Stimulated activated CD8-positive, alpha-beta memory T cell treated with anti-CD3 and anti-CD28 coated beads, Interleukin-12 subunit alpha, Interleukin-12 subunit beta, amount 100 ng/mL, for 4 hours (primary cell): ENCODE measurements at places on chromosomes 5 and 9.

DNA sequence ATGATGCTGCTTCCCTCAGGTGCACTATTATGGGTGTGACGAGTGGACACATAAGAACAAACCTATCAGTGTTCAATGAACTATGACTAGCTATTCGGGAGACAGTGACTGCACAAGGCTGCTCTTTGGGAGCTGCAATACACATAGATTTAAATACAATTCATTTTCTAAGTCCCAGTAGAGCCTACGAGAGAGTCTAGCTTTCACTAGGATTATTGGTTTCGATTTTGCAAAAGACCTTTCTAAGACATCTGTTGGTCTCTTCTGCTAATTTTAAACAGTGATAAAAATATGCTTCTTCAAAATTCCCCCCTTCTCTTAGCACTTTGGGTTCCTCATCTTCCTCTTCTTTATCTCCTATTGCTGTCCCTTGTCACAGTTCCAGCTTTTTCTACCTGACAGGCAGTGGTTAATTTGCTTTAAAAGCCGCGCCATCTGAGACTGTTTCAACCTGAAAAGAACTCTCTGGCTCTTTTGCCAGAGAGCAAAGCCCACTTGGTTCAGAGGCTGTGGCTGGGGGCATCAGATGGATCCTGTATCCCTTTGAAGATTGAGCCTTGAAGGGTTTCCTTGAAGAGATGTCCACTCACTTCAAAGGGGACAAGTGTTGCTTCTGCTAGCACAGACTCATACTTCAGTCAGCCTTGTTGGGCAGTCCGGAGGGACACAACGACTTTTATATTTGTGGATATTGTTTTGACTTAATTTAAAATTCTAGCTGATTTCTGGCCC lies 241.5 kb downstream of the MAN2A1 start:
- DNase-seq: no peak

- DNase-seq: no peak
These were observed 21.4 kb upstream of the HAVCR1 start for GRCh38 chr5:157080286-157080685.

GRCh38 chr5:72082048-72082447 lies 25.2 kb upstream of the MAP1B start:
- DNase-seq: no peak

- DNase-seq: no peak
These were observed 142.8 kb downstream of the GADD45G start for GRCh38 chr9:89747596-89747995.

DNA sequence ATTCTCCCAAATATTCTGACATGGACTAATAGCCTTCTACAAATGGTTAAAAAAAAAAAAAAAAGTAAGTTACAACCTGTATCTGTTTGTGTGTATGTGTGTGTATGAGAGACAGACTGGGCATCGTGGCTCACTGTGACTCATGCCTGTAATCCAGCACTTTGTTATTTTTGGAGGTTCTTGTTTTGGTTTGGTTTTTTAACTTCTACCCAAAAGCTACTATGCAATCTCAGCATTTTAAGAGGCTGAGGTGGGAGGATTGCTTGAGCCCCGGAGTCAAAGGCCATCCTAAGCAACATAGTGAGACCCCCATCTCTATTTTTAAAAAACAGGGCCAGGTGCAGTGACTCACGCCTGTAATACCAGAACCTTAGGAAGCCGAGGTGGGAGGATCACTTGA lies 17.6 kb upstream of the HAVCR1 start:
- DNase-seq: no peak

GRCh38 chr5:168007286-168007685 lies 284.2 kb upstream of the WWC1 start:
- DNase-seq: no peak

DNA sequence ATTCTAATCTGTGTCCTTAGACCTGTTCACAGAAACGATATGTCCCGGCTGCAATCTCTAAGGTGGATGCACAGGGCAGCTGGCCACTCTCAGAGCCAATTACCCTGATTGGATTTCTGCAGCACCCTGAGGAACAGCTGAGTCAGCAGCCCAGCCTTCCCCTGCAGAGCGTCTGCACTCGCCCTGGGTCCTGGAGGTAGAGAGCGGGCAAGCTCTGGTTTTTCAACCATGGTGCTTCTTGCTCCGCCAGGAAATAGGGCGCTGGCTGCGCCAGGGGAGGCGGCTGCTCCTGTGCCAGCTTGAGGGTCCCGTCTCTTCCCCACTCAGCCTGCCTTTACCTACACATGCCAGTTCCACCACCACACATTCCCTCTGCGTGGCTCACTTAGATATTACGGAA lies 19.2 kb downstream of the NDUFS6 start:
- no peak for DNase-seq

DNA sequence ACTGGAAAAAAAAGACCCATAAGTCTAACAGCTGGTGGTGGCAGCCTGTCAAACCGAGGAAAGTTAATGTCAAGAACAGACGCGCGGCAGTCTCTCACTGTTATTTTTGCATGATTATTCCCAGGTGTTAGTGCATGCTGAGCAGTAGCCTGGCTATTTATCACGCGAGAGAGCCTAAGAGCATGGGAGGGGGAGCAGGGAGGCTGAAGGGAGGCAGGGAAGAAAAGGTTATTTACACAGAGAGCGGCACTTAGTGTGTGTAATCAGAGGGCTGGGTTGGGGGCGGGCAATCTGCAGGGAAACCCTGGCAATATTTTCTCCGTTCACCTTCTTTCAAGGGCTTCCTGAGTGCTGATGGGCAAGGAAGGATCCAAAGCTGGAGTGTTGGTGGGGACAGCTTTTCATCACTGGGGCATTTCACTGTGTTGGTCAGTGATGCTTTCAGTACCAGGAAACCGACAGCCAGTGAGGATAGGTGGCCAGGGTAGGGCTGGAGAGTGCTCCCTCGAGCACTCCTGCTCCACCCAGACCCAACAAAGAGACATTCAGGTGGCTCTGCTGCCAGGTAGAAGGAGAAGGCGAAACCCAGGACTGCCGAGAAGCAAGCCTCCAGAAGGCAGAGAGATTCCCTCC lies 39.6 kb downstream of the ZNF608 start:
- no peak for DNase-seq

DNA sequence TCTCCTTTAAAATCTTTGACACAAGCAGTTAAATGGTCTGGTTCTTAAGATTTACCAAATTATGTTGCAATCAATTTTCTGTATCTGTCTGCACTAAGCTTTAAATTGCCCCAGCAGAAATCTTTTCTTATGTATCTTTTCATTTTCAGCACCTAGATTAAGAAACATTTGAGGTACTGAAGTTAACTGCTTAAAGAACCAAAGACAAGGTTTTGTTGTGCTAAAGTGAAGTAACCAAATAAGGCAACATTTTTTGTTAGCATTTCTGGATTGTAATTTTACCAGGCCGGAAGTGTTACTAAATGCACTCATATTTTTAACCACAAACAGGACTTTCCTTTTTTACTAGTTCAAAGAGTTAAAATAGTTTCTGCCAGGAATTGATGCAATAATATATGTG lies 24.1 kb upstream of the MTAP start:
- no peak for DNase-seq

DNA sequence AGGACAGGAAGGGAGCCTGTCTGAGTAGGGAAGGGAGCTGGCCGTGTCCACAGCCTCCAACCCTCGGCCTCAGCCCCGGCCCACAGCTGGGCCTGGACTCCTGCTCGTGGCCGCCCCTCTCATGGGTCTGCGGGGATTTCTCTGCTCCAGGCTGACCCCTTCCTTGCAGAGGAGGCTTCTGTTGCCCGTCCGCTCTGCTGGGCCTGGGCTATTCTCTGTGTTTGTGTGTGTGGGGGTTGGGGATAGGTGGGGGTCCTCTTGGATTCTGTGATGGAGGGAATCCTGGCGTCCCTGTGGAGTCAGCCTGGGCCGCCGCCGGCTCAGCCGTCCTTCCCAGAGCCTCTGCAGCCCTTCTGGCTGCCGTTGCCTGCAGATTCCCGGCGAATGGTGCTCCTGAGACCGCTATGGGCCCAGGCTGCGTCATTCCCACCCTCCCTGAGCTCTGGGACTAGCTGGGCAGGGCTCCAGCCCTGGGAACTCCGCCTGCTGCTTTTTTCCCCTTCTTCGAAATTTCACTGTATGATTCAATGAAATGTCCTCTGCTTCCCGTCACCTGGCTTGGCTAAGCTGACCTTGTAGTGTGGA lies 64.2 kb downstream of the FGF18 start:
- DNase-seq: no peak

DNA sequence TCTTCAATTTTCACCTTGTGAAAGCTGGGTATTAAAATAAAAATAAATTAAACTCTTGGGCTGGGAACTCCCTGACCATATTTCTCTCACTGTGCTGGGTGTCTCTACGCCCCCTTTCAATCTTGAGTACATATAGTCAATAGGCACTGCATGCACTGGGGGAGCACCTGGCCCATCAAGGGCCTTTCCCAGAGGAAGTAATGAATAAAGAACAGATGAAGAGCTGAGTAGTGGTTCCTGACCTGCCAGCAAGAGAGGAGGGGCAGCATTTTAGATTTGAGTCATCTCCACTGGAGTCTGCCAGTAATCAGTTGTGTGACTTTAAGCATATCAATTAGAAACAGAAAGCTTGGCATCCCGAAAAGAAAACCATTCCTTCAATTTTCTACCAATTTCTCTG lies 6.2 kb downstream of the MAPKAP1 start:
- DNase-seq: no peak

- no peak for DNase-seq
These were observed 68.4 kb downstream of the STK32A start for GRCh38 chr5:147303251-147303650.

- no peak for DNase-seq
These were observed 58.8 kb downstream of the ARHGAP26 start for GRCh38 chr5:142828797-142829535.

- no peak for DNase-seq
These were observed 383.9 kb downstream of the CTNND2 start for GRCh38 chr5:11520241-11520930.

DNA sequence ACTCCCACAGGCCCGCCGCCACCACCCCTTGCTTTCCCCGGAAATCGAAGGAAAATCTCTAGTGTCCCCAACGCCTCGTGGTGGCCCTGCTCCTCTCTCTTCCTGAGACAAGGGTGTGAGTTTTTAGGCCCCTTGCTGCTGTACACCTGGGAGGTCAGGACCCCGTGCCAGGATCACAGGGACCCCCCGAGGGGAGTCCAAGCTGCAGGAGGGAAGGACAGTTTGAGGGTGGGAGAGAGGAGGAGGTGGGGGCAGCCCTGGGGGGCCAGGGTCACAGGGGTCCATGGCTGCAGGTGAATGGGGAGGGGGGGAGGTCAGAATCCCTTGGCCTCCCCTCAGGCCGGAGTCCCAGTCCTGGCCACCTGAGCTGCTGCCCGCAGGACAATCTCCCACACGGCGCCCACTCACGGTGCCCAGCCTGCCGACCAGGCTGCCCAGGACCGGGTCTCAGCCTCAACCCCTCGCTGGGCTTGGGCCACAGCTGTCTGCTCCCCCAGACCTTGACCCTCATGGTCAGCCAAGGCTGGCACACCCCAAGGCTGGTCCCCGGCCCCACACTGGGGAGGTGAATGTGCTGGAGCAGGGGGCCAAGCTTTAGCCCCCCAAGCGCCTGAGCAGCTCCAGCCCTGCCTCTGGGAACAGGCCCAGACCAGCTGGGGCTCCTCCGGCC lies 19.9 kb downstream of the TPPP start:
- DNase-seq: no peak

DNA sequence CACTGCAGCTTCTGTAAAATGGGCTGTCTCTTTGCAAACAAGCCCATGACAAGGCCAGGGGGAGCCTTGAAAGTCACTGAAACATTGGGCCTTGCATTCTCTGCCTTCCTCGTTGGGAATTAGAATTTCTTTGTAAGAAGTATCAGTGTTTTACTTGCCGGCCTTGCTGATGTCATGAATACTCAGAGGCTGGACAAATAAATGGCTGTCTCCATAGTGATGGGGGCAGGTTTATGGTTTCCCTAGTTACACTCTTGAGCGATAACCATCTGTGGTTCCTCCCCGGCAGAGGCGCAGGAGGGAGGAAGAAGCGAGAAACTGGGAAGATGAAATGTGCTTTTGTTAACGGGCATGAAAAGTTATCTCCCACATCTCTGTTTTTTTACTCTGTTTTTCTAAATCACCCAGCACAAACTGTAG lies 272.7 kb upstream of the PANK3 start:
- no peak for DNase-seq

- DNase-seq: no peak
These were observed 65.3 kb downstream of the CDH12 start for GRCh38 chr5:22787807-22788206.

GRCh38 chr5:17132444-17133083 lies 84.9 kb upstream of the BASP1 start:
- no peak for DNase-seq

DNA sequence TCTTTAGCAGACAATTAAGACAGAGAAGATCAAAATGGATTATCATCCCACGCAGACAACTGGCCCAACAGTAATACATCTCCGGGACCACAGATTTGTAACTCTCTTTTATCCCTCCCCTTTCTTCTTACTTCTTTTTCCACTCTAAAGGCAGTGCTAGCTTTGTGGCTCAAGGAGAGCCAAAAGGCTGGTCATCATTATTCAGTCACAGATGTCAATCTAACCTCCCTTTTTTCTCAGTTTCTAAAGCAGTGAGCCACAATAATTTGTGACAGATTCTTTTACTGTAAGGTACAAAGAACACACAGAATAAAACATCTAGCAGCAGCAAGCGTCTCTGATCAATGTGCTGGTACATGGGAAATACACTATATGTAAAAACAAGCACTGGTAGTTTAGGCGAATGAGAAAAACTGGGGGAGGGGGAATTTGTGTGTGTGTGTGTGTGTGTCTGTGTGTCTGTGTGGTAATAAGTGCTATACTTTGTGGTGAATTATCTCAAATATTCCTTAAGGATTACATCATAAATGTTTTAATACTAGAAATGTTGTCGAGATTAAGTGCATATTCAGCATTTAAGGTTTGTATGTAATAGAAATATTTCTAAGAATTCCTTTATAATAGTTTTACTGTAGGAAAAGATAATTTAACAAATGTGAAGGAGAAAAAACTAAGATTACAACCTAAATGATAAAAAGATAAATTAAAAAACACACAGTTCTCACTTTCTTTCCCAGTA lies 140.2 kb downstream of the DENND1A start:
- DNase-seq: no peak

DNA sequence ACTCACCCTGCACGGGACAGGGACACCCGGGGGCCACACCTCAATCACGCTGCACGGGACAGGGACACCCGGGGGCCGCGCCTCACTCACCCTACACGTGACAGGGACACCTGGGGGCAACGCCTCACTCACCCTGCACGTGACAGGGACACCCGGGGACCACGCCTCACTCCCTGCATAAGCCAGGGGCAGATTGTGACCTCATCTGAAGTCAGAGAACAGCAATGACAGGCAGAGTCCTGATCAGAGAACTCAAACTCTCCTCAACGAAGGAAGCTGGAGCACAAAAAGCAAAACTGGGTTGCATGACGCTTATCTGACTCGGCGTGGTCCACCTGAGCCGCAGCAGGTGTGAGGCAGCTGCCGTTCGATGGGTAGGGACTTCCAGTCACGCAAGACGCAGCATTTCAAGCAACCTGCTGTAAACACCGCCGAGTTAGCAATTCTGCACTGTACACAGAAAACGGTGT lies 3.2 kb downstream of the TERT start:
- DNase-seq: no peak

DNA sequence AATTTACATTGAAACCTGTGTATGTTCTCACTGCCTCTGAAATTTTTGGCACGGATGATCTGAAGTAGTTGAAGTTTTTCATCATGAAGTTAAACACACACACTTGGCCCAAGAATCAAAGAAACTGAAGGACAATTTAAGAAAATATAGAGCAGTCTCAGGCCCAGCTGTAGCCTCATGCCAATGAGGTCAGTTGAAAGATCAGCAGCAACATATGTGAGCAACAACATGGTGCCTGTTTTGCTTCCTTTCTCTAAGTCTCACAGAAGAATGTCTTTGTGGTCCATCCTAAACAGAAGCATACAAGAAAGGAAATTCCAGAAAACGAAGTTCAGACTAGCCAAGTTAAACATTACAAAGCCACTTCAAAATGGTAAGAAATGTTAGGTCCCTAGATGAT lies 1737.2 kb downstream of the MAT2B start:
- no peak for DNase-seq
